CD4-positive, CD25-positive, alpha-beta regulatory T cell (primary cell): ENCODE measurements at places on chromosomes 7 and 10. TPM values are rescaled to one million over a fixed set of nuclear protein-coding genes. Genes with fewer than 3 reads are reported as not detected.

Gene RTKN2
- total RNA-seq, result 99.5 TPM

Gene SNCG
- total RNA-seq, result not detected

Gene PAPOLB
- total RNA-seq, result not detected

Gene MSS51
- total RNA-seq, result 3.9 TPM

DNA sequence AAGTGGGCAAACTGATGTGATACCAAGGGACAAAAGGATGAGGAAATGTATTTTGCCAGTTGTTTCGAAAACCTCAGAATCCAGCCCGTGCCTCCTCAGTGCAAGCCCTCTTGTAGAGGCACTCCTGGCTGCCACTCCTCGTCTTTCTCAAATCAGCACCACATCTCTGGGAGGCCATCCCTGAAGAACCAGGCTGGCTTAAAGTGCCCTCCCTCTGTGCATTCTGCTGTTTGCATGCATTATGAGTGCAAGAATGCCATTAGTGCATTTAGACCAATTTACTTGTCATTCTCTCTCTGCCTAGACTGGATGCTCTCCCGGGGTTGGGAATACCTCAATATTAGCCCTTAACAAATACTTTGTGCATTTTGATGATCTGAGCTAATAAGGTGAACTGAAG lies 19.9 kb upstream of the FAM180A start:
- H3K4me1 ChIP-seq, result no peaks in the 10 kb centered on the region
- H3K4me3 ChIP-seq, result no peak overlapping the region
- H3K27ac ChIP-seq, result no peak overlapping the region
- H3K27me3 ChIP-seq, result peaks cover 3% of the 10 kb centered on the region
- H3K36me3 ChIP-seq, result no peaks in the 10 kb centered on the region

GRCh38 chr7:132270517-132270916 lies 305.8 kb downstream of the PLXNA4 start:
- no peak overlapping the region for H3K27ac ChIP-seq
- H3K27me3 ChIP-seq, result no peaks in the 10 kb centered on the region
- no peaks in the 10 kb centered on the region for H3K36me3 ChIP-seq
- no peaks in the 10 kb centered on the region for H3K4me1 ChIP-seq
- no peak for DNase-seq

- peaks cover 53% of the 10 kb centered on the region for H3K4me1 ChIP-seq
- H3K27me3 ChIP-seq, result no peaks in the 10 kb centered on the region
- H3K36me3 ChIP-seq, result peaks cover 8% of the 10 kb centered on the region
Measured at GRCh38 chr10:124614003-124614659, 130.0 kb downstream of the FAM53B start.

GRCh38 chr10:124618470-124619073 lies 125.6 kb downstream of the FAM53B start:
- H3K4me1 ChIP-seq, result peaks cover 46% of the 10 kb centered on the region
- H3K36me3 ChIP-seq, result peaks cover 29% of the 10 kb centered on the region
- H3K4me3 ChIP-seq, result no peak overlapping the region
- no peak for DNase-seq
- peak overlapping the region; percentile 25 for H3K27ac ChIP-seq
- H3K27me3 ChIP-seq, result no peaks in the 10 kb centered on the region

- H3K27me3 ChIP-seq, result no peaks in the 10 kb centered on the region
- no peak for DNase-seq
- H3K27ac ChIP-seq, result no peak overlapping the region
- no peak overlapping the region for H3K4me3 ChIP-seq
- no peaks in the 10 kb centered on the region for H3K4me1 ChIP-seq
Measured at GRCh38 chr10:84216834-84217233, 8.5 kb downstream of the LRIT2 start.

GRCh38 chr10:103257812-103258211 lies 12.1 kb downstream of the RPEL1 start:
- H3K27me3 ChIP-seq, result peaks cover 5% of the 10 kb centered on the region
- H3K27ac ChIP-seq, result no peak overlapping the region
- H3K4me3 ChIP-seq, result no peak overlapping the region
- no peaks in the 10 kb centered on the region for H3K4me1 ChIP-seq

GRCh38 chr7:128946936-128947830 lies 9.5 kb downstream of the IRF5 start:
- H3K4me1 ChIP-seq, result no peaks in the 10 kb centered on the region
- DNase-seq, result peak; percentile 21
- H3K36me3 ChIP-seq, result peaks cover 23% of the 10 kb centered on the region
- no peaks in the 10 kb centered on the region for H3K27me3 ChIP-seq
- H3K4me3 ChIP-seq, result no peak overlapping the region
- H3K27ac ChIP-seq, result no peak overlapping the region

DNA sequence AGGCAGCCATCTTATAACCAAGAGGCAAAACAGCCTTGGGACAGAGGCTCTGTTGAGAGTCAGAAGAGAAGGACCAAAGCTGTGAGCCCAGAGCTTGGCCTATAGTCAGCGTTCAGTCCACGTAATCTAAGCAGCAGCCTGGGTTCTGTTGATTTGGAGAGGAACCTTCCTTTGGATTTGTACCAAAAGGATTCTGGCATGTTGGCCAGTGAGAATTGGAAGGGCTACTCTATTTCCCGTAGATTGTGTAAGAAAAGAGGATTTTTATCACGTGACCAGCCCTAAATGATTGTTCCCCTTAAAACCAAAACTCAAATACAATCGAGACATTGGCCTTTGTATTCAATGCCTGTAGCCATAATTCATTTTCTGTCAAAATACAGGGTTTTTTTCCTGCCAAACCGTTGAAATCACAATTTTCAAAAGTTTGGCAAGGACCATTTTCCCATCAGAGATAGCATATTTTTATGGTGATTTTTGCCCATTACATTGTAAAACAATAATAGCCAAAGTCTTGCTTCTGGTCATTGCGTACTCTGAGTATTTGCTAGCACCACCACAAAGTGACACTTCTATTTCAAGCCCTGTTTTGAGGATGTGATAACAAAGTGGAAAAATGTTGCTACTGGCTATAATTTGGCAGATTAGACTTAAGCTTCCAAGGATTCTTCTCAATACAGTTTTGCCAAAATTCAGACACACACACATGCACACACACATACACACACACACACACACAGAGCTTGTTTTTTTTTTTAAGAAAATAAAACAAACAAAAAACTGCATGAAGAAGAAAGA lies 23.1 kb upstream of the BMPER start:
- H3K27me3 ChIP-seq, result no peaks in the 10 kb centered on the region
- DNase-seq, result no peak
- no peaks in the 10 kb centered on the region for H3K4me1 ChIP-seq
- H3K36me3 ChIP-seq, result no peaks in the 10 kb centered on the region
- H3K4me3 ChIP-seq, result no peak overlapping the region

GRCh38 chr7:75943864-75944263 lies 28.9 kb downstream of the POR start:
- no peak overlapping the region for H3K4me3 ChIP-seq
- no peak overlapping the region for H3K27ac ChIP-seq
- peaks cover 3% of the 10 kb centered on the region for H3K36me3 ChIP-seq
- DNase-seq, result no peak
- H3K4me1 ChIP-seq, result no peaks in the 10 kb centered on the region

GRCh38 chr10:5811387-5811821 lies 1.8 kb downstream of the GDI2 start:
- no peaks in the 10 kb centered on the region for H3K27me3 ChIP-seq
- H3K4me1 ChIP-seq, result peaks cover 73% of the 10 kb centered on the region
- peaks cover 7% of the 10 kb centered on the region for H3K36me3 ChIP-seq
- H3K4me3 ChIP-seq, result peak overlapping the region; percentile 95

DNA sequence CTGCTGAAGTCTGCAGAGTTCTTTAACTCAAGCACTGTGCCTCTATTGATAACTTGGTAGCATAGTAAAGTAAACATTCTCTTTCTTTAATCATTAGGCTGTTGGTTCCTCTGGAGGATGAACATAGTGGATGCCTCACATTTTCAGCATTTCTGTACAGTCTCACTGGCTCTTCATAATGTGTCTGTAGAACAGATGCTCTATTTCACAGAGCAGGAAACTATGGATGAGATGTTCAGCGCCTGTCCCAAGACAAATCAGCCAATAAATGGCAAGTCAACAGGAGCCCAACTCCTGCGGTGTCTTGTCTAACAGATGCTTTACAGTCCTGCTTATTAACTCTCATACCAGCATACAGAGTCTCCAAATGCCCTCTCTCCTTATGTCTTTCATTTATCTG lies 36.5 kb downstream of the NRBF2 start:
- H3K4me3 ChIP-seq, result no peak overlapping the region
- DNase-seq, result no peak
- H3K36me3 ChIP-seq, result peaks cover 52% of the 10 kb centered on the region

DNA sequence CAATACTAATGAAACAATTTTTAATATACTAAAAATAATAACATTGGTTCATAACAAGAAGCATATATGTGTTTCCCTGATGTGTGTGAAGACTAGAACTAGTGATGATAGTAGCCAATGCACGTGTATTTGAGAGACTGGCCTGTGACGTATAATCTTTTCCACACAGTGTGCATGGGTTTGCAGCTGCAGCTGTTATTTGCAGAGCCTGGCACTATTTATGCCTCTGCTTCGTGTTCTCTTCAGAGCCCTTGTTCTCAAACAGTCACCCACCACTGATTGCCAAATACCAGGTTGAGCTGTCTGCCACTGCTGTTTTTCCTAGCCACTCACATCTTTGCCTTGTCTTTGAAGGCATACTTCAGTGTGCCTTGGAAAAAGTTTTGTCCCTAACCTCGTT lies 531.7 kb downstream of the ETV1 start:
- DNase-seq, result no peak
- no peaks in the 10 kb centered on the region for H3K27me3 ChIP-seq
- no peaks in the 10 kb centered on the region for H3K4me1 ChIP-seq
- no peak overlapping the region for H3K27ac ChIP-seq

DNA sequence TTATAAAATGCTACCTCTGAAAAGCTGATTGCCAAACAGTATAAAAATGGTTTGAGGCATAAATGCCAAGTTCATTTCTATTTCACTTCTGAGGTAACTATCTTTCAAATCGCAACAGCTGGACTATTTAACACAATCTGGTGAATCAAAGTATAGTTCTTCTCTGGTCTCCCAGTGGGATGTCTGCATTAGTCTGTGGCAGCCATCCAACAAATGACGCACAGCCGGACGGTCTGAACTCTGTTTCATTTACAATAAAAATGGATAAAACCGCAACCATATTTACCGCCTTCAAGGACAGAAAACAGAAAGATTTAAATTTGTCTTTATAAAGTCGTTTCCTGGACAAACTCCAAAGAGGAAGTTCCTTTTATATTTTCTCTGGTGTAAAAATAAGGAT lies 41.9 kb downstream of the ENO4 start:
- H3K4me1 ChIP-seq, result no peaks in the 10 kb centered on the region
- no peak overlapping the region for H3K4me3 ChIP-seq
- H3K27ac ChIP-seq, result no peak overlapping the region
- H3K36me3 ChIP-seq, result no peaks in the 10 kb centered on the region
- H3K27me3 ChIP-seq, result peaks cover 2% of the 10 kb centered on the region

DNA sequence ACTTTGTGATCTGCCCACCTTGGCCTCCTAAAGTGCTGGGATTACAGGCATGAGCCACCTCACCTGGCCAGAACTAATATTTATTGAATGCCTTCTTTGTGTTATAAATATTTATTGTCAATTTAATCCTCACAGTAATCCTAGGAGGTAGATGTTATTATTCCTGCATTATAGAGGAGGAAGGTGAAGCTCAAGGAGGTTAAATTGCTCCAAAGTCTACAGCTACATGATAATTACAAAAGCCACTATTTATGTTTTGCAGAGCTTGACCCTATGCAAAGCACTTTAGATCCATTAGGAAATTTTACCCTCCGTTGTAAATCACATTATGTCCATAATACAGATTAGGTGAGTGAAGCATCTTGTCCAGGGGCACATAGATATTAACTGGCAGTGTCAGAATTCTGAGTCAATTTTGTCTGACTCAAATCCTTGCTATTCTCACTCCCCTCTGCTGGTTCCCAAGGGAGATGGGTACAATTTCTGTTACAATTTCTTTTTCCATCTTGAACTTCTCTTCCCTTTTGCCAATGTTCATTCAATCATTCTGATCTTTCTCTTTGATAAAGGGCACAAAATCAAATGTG lies 25.7 kb upstream of the CDK14 start:
- no peaks in the 10 kb centered on the region for H3K36me3 ChIP-seq
- DNase-seq, result no peak
